Pulmonary artery endothelial cell (primary cell): ENCODE measurements at places on chromosomes 12 and 14. TPM values are rescaled to one million over a fixed set of nuclear protein-coding genes. Genes with fewer than 3 reads are reported as not detected.

The FERMT2 gene
- total RNA-seq = 112 and 125 TPM in 2 replicates

The STON2 gene
- total RNA-seq = 0.11 and 0.13 TPM in 2 replicates

The C12orf54 gene
- total RNA-seq = not detected in 2 replicates

The KCNC2 gene
- total RNA-seq = not detected in 2 replicates

The CCDC196 gene
- total RNA-seq = not detected in 2 replicates

GRCh38 chr14:95046711-95047681 is 110.3 kb downstream of the DICER1 start:
- no peak for DNase-seq

- no peak for DNase-seq
Observed at GRCh38 chr12:20028033-20028432, 340.3 kb upstream of the PDE3A start.

GRCh38 chr12:102702447-102703114 is 214.5 kb downstream of the PAH start:
- no peak for DNase-seq

GRCh38 chr12:80041692-80042091 is 57.6 kb upstream of the OTOGL start:
- no peak for DNase-seq

DNA sequence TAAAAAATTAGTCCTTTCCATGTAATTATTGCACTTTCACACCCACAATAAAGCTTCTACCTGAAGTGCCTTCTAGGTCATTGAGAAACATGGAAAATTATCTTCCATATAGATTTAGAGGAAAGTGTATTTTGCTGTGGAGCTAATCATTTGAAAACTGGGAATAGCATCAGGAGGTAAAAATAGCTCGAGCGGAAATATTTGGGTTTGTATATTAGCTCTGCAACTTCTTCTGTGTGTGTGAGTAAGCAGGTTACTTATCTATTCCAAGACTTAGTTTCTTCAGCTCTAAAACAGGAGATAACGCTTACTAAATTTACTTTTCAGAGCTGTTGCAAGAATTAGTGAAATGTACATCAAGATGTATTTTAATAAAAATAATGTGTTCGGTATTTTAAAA is 95.0 kb upstream of the MON2 start:
- no peak for DNase-seq

GRCh38 chr14:71666571-71667145 is 265.6 kb upstream of the RGS6 start:
- DNase-seq = no peak

GRCh38 chr14:86944434-86944833 is 1048.5 kb downstream of the GALC start:
- DNase-seq = no peak
